ENCODE measurements at places on chromosomes 5 and 9.
A peak's percentile ranks its signal among the peaks of the same experiment; 100 is the strongest.

GRCh38 chr5:135484674-135485086 is 32.5 kb upstream of the TIFAB start:
- DNase-seq = no peak

DNA sequence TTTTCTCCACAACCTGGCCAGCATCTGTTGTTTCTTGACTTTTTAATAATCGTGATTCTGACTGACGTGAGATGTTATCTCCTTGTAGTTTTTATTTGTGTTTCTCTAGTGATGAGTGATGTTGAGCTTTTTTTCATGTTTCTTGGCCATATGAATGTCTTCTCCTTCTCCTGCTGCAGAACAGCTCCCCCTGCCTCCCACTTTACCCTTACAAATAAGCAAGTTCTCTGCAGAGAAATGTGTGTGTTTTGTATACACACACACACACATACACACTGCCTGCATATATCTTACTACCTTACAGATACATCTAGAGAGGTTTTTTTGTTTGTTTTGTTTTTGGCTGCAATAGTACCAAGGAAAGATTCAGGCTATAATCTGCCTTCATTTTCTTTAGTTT is 88.7 kb upstream of the PHF24 start:
- DNase-seq = no peak

DNA sequence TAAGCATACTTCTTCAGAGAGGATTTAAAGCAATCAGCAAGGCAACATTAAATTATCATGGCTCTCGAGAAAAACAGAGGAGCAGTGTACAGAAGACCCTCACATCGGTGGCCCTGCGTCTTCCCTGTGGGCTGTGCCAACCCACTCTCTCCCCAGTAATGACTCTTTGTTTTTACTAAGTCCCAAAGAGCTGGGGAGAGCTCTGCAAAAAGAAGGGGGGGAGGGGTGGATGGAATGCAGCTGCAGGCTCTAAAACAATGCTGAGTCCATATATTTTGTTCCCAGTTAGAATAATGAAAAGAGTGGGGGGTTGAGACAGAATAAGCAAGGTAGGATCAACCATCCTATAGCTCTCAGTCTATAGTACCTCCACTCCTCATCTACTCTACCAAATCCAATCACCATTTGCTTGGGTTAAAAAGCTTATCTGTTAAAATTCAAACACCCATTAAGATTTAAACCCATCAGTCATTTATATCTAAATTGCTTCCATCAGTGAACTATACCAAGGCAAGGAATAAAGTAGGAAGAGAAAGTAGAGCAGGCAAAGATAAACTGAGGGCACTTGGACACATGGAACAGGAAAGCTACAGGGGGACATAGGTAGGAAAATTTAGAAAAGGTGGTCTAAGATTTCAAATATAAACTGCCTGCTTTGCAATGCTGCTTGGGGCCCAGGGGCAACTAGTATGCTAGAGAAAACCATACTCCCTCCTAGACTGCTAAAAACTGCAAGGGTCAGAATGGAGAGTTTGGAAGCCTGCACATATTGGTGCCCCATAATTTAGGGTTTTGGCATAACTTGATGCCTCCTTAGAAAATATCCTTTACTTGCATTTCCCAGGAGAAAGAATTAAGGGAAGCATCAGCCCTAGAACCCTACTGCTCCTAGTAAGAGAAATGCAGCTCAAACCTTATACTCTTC is 20.6 kb downstream of the ELL2 start:
- no peak for DNase-seq

GRCh38 chr9:18601026-18601425 is 127.1 kb downstream of the ADAMTSL1 start:
- no peak for DNase-seq

DNA sequence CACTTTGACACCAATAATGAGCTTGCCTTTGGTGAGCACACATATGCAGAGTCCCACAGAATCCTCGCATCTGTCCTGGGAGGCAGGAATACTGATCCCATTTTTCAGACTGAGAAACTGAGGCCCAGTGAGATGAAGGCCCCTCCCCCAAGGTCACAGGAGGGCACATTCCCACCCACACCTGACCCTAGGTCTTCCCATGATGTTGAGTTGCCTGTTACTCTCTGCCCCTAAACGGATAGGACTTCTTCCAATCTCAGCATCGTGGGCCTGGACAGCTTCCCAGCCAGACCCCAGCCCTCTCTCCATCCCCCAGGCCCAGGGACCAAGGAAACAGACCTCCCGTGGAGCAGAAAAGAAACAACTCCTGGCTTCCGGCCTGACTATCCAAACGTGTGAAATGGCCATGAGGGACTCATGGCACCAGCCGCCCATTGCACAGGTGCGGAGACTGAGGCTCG is 877 bp downstream of the SH3GLB2 start:
- DNase-seq = no peak

GRCh38 chr9:124038239-124038638 is 26.7 kb downstream of the LHX2 start:
- no peak for DNase-seq

GRCh38 chr5:8458038-8458383 is 589.1 kb downstream of the MTRR start:
- DNase-seq = no peak

GRCh38 chr9:16023446-16023845 is 470.6 kb downstream of the CCDC171 start:
- no peak for DNase-seq

DNA sequence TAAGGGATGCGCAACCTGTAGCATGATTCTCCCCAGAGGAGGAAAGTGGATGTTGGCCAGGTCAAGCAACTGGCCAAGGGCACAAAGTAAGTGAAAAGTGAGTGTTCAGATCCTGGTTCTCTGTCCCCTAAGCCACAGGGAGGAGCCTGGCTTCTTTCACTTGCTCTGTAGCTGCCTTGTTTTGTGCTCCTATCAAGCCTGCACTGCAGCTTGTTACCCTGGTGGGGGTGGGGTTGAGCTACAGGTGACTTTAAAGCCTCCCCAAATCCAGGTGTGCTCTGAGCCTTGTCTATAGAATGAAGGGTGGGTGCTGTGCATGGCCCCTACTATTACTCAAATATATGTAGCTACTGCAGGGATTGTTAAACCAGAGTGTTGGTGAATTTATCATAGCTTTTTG is 32.9 kb downstream of the RALGPS1 start:
- no peak for DNase-seq

GRCh38 chr5:41967401-41967800 is 42.3 kb downstream of the FBXO4 start:
- DNase-seq = no peak

GRCh38 chr5:56090793-56091460 is 96.2 kb upstream of the IL6ST start:
- no peak for DNase-seq

GRCh38 chr9:31490551-31491106 is 893.8 kb upstream of the ACO1 start:
- no peak for DNase-seq

GRCh38 chr9:97615439-97616072 is 17.6 kb downstream of the TSTD2 start:
- DNase-seq = peak; percentile 25

- DNase-seq = peak; percentile 34
These were observed 786 bp upstream of the NTNG2 start for GRCh38 chr9:132160802-132161742.

DNA sequence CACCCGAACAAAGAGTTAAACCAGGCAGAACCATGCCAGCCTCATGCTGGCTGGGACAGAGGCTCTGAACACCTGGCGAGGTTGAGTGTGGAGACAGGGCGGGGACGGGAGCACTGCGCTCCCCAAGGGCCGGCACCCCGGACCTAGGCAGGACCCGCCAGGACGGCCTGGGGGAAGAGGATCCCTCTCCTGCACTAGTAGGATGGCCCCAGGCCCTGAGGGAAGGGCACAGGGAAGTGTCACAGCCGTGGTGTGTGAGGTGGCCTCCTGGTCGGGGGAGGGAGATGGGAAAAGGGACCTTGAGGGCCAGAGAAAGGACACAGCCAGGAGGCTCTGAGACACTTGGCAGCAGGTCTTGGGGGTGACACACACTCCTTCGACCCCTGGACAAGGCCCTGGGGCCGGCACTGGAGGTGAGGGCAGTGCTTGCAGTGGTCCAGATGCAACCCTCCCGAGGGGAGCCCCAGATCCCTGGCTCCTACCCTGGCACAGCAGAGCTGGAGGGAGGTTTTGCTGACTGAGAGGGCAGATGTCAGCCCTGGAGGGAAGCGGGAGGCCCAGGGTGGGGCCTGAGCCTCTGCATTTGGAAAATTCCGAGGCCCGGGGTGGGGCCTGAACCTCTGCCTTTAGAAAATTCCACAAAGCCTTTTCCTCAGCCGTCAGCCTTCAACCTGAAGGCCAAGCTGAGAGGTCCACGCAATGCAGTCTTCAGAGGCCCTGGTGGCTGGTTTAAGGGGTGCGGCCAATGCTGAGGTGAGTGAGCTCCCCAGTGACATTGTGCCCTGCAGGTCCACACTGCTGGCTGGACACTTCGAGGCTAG is 24.8 kb upstream of the TERT start:
- no peak for DNase-seq

DNA sequence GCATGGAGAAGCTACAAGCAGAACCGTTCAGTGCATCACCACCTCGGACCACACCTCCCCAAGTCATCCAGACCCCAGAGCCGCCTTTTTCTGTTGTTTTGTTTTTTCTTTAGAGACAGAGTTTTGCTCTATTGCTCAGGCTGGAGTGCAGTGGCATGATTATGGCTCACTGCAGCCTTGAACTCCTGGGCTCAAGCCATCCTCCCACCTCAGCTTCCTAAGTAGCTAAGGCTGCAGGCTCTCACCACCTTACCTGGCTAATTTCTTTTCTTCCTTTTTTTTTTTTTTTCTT is 13.5 kb upstream of the SFXN1 start:
- no peak for DNase-seq

- no peak for DNase-seq
These were observed 84.6 kb upstream of the GRAMD2B start for GRCh38 chr5:126338635-126339034.

DNA sequence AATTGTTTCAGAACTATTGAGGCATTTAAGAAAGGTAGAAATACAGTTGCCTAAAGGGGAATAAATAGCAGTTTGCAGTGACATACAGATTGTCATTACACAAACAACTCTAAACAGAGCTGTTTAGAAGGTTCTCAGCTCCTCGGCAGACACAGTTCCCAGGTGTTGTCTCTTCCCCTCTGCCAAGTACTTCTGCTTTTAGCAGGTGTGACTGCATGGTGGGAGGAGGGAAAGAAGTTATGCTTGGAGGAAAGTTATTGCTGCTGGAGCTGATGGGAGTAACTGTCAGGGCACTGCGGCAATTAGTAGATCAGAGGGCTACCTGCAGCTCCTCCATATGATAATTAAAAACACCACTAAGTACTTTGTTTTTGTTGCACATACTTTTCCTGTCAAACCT is 14.5 kb downstream of the EDIL3 start:
- no peak for DNase-seq

GRCh38 chr5:172541099-172541772 is 86.9 kb upstream of the SH3PXD2B start:
- DNase-seq = no peak

DNA sequence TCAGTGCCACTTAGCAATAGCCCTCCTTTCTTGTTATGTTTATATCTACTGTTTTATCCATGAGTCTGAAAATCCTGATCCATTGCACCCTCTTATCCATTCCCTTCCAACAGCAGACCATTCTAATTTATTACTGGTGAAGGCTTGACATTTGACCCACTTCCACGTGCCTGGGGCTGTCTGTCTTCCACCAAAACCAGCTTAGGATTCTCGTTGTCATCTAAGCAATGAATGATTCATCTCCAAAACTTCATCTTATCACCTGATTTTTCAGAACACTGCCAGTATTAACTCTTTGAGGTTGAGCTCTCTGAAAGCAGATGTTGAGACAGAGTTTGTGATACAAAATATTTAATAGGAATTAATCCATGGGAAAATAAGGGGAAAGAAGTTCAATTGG is 277.8 kb upstream of the FBXL7 start:
- DNase-seq = no peak

DNA sequence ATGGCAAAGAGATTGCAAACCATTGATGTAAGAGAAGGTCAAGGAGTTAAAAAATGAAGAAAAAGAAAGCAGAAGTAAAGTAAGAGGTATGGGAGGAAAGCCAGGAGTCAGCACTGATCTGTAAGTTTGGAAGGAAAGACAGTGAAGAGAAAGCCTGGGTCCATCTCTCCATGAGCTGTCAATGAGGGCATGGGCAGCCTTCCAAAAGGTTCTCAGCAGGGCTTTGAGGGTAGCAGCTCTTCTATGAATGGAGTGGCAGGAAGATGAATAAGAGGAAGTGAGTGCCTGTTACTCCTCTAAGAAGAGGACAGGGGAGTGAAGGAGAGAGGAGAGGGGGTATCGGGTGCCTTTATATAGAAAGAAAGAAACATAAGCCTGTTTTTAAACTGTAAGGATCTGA is 97.1 kb downstream of the ADCY2 start:
- no peak for DNase-seq

DNA sequence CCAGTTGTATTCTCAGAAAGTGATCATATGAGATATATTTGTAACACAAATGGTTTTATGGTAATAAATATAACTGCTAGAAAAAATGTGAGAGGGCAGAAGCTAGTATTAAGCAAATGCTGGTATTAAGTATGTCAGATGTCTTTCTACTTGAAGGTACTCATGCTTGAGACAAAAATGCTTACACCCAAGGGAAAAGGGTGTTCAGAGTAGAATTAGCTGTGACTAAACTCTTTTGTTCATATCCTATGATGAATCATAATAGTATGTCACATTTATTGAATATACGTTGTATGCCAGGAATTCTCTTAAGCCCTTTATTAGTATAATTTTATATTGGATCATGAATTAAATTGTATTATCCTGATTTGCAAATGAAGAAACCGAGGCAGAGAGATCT is 2.2 kb downstream of the ADGRV1 start:
- DNase-seq = no peak

- no peak for DNase-seq
These were observed 218.1 kb downstream of the AUH start for GRCh38 chr9:91143642-91144041.

GRCh38 chr9:82308836-82309235 is 320.3 kb downstream of the SPATA31D1 start:
- no peak for DNase-seq

DNA sequence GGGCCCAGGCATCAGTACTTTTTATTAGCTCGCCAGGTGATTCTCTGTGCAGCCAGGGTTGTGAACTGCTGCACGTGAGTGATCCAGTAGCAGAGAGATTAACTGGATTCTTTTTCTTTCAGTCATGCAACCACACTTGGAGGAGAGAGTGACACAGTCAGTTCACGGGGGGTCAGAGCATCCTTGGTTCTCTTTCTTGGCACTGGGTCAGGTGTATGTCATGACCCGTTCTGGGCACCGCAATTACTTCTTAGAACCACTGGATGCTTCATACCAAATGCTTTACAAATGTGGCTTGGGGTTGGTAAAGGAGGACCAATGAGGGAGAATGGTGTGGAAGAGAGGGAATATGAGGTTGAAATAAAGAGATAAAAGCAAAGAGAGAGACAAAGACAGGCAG is 368.7 kb downstream of the MLLT3 start:
- no peak for DNase-seq

GRCh38 chr5:163809473-163809872 is 304.1 kb downstream of the MAT2B start:
- no peak for DNase-seq

DNA sequence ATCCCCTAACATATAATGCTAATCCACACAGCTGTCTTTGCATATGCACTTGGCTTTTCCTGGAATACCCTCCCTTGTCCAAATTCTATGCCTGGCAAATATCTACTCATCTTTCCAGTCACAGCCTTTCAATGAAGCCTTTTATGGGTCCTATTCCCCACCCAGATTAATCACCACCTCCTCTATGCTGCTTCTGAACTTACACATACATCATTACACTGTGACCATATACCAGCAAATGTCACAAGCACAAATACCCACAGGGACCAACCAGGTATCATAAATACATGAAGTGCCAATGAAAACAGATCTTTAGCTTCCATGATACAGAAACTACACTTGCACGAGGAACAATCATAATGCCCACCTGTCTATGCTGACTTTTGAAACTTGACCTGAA is 22.3 kb downstream of the LPAR1 start:
- no peak for DNase-seq

Measured in stimulated activated CD8-positive, alpha-beta memory T cell treated with anti-CD3 and anti-CD28 coated beads, Interleukin-4, amount 100 ng/mL, for 1 hour (primary cell).